ENCODE measurements at places on chromosomes 16 and 17. TPM values are rescaled to one million over a fixed set of nuclear protein-coding genes. Genes with fewer than 3 reads are reported as not detected.

DNA sequence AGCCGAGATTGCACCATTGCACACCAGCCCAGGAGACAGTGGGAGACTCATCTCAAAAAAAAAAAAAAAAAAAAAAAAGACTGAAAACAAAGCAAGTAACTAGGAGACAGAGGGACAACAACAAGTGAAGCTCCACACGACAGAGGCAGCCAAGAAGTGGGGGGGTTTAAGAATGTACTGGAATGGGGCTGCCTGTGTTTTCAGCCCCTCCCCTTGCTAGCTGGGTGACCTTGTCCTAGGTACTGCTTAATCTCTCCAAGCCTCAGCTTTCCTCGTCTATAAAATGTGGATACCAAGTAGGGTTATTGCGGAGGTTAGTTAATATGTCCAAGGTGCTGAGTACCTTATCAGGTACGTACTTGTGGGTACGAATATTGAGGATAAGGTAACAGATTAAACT lies 163.8 kb upstream of the CACNG5 start:
- no peaks in the 10 kb centered on the region for H3K27me3 ChIP-seq
- no peaks in the 10 kb centered on the region for H3K36me3 ChIP-seq
- no peak overlapping the region for H3K27ac ChIP-seq
- H3K4me1 ChIP-seq: peaks cover 66% of the 10 kb centered on the region
- no peak overlapping the region for H3K4me3 ChIP-seq

DNA sequence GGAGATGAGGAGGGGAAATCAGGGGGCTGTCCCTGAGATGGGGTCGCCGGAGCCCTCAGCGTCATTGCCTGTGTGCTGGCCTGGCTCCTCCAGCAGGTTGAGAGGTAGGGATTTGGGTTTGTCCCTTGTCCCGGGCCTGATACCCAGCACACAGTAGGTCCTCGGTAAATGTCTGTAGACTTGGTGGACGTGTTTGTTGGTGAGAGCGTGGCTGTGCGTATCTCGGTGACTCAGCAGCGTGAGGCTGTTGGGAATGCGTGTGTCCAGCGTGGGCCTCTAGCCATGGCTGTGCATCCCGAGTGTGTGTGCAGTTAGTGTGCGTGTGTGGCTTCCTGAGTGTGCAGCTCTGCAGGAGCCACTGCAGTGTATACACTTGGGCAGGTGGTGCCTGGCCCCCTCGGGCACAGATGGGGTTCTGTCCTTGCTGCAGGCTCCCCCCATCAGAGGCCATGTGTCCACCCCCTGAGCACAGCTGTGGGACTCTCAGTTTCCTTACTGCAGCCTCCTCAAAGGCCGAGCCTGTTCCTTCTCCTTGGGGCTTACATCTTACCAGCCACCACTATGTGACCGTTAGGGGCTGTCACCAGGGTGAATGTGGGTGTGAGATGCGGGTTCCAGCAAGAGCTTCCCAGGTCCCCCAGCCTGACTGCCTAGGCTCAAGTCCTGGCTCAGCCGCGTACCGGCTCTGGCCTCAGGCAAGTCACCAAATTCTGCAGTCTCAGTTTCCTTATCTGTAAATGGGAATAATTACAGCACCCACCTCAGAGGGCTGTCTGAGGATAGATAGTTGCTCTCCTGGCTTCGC lies 5.7 kb downstream of the NECAB2 start:
- H3K4me3 ChIP-seq: no peak overlapping the region
- DNase-seq: peak; percentile 22
- H3K27ac ChIP-seq: no peak overlapping the region
- no peaks in the 10 kb centered on the region for H3K27me3 ChIP-seq

The HSD17B1 gene
- 0.29 TPM for total RNA-seq

DNA sequence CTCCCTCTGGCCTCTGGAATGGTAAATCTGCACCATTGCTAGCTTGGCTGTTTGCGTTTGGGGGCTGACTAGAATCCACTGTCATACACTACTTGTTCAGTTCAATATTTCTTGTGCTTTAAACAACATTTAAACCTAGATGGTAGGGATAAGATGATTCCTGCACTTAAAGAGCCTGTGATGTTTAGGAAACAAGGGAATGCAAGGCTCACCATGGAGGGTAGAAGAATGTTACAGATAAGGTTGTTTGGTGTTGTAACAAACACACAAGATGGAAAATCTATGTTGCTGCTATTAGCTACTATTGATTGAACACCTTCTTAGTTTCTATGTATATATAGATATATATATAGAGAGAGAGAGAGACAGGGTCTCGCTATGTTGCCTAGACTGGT lies 31.4 kb downstream of the YPEL2 start:
- H3K4me1 ChIP-seq: peaks cover 82% of the 10 kb centered on the region
- no peaks in the 10 kb centered on the region for H3K27me3 ChIP-seq
- H3K4me3 ChIP-seq: peak overlapping the region; percentile 37
- no peak for DNase-seq
- H3K36me3 ChIP-seq: no peaks in the 10 kb centered on the region

The CCL17 gene
- 18.9 TPM for total RNA-seq

DNA sequence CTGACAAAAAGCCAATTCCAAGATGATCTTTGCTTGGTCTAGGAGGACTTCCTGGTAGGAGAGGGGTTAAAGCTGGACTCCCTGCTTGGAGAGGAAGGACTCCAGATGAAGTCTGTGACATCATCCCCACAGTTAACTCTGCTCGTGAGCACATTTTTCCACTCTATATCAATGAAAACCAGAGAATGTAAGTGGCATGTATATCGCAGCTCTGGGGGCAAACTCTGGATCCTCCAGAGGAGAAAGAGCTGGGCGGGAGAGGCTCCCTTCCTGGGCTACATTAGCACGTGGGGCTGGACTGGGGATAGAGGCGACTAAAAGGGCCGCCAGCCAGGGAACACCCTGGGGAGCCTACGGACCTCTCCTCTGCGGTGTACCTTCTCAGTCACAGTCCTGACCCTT lies 34.1 kb downstream of the HIC1 start:
- H3K36me3 ChIP-seq: no peaks in the 10 kb centered on the region
- H3K27me3 ChIP-seq: no peaks in the 10 kb centered on the region
- peak overlapping the region; percentile 47 for H3K27ac ChIP-seq
- peak overlapping the region; percentile 85 for H3K4me3 ChIP-seq
- H3K4me1 ChIP-seq: peaks cover 39% of the 10 kb centered on the region
- no peak for DNase-seq

The PPL gene
- total RNA-seq: not detected

- no peak overlapping the region for H3K4me3 ChIP-seq
- no peak for DNase-seq
- H3K27me3 ChIP-seq: peaks cover 12% of the 10 kb centered on the region
- no peak overlapping the region for H3K27ac ChIP-seq
- H3K36me3 ChIP-seq: no peaks in the 10 kb centered on the region
- H3K4me1 ChIP-seq: peaks cover 20% of the 10 kb centered on the region
Measured at GRCh38 chr17:49875685-49876084, 27.8 kb upstream of the TAC4 start.

GRCh38 chr17:7240375-7240774 lies 1.1 kb upstream of the PHF23 start:
- no peaks in the 10 kb centered on the region for H3K27me3 ChIP-seq
- DNase-seq: no peak
- peaks cover 35% of the 10 kb centered on the region for H3K4me1 ChIP-seq
- H3K36me3 ChIP-seq: peaks cover 26% of the 10 kb centered on the region

DNA sequence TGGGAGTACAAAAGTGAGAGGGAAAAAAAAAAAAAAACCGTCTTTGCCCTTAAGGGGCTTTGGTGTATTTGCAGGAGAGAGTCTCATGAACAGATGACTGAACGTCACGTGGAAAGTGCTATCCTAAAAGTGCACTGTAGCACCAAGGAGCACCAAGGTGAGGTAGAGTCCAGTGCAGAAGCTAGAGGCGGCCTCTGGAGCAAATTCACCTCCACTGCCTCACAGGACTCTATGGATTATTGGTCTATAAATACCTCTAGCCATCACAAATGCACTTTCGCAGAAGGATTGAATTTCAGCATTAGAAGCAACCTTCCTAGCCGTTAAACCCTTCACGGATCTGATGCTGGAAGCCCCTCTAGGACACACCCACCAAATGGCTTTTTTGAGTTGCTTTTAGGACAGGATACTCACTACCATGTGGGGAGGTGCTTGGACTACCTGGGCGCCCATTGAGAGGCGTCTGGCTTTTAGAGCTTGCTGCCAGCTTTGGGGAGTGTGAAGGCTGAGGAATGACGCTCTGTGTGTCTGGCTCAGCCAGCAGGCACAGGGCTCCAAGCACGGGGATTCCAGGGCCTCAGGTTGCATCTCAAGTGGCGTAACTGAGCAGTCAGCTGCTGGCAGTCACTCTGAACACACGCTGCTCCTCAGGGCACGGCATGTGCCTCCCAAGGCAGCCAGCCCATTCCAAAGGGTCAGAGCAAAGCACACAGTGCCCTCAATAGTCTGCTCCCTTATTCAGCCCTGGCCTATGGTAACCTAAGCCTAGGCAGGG lies 52.7 kb downstream of the CDRT4 start:
- no peaks in the 10 kb centered on the region for H3K36me3 ChIP-seq
- H3K4me3 ChIP-seq: no peak overlapping the region
- no peaks in the 10 kb centered on the region for H3K27me3 ChIP-seq
- no peaks in the 10 kb centered on the region for H3K4me1 ChIP-seq
- DNase-seq: no peak
- H3K27ac ChIP-seq: no peak overlapping the region

DNA sequence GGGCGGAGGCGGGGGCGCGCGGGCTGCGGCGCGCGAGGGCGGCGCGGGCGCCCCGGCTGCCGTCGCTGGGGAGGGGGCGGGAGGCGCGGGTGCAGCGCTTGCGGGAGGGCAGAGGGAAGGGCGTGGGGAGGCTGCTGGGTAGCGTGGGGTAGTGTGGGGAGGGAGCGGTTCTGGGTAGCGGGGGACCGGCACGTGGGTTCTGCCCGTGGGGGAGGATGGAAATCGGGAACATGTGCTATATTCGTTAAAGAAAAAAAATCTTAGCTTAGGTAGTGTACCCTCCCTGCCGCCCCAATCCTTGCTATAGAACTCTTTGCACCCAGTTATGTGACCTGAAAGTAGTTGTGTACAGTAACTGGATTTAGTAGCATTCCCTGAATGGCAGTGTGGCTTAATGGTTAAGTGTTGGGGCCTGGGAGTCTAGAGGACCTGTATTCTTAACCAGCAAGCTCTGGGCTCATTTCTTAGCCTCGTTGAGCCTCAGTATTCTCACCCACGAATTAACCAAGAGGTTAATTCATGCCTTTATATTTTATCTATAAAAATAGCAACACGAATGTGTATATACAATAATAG lies 646 bp downstream of the RABEP1 start:
- peak overlapping the region; percentile 83 for H3K4me3 ChIP-seq
- H3K4me1 ChIP-seq: peaks cover 38% of the 10 kb centered on the region
- peak; percentile 1 for DNase-seq
- H3K27ac ChIP-seq: peak overlapping the region; percentile 53
- H3K27me3 ChIP-seq: no peaks in the 10 kb centered on the region

The CENPT gene
- total RNA-seq: 56.5 TPM

DNA sequence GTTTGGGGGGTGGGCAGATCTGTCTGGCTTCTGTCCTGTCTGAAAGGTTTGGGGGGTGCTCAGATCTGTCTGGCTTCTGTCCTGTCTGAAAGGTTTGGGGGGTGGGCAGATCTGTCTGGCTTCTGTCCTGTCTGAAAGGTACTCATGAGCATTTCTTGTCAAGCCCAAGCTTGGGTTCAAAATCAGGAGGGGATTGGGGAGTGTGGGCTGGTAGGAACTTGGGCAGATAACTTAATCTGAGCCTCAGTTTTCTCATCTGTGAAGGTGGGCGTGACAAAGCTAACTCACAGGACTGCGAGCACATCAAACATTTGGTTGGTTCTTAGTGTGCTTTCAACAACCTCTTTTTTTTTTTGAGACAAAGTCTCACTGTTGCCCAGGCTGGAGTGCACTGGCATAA lies 35.2 kb downstream of the HAPSTR1 start:
- no peak for DNase-seq
- no peaks in the 10 kb centered on the region for H3K27me3 ChIP-seq
- no peak overlapping the region for H3K4me3 ChIP-seq
- no peak overlapping the region for H3K27ac ChIP-seq
- H3K36me3 ChIP-seq: peaks cover 9% of the 10 kb centered on the region

DNA sequence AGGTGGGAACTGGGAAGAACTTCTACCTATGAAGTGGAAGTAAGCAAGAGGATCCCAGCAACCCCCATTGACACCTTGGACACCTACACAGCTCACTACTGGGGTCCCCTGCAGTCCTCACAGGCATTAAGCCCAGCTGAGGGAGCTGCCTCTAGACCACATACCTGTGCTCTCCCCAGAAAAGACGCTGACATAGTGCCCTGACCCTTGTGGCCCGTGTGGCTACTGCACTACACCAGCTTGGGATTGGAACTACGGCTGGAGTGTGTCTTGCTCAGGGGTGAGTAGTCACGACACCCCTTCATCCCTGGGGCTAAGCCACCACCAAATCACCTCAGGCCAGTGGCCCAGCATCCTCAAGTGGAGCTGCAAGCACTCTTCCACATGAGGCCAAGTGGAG lies 54.2 kb upstream of the NSRP1 start:
- no peak for DNase-seq
- no peaks in the 10 kb centered on the region for H3K36me3 ChIP-seq
- no peak overlapping the region for H3K27ac ChIP-seq
- no peaks in the 10 kb centered on the region for H3K4me1 ChIP-seq
- no peak overlapping the region for H3K4me3 ChIP-seq

The OR1A1 gene
- not detected for total RNA-seq

The FAM20A gene
- not detected for total RNA-seq

The WFIKKN1 gene
- 0.22 TPM for total RNA-seq

The KRTAP4-4 gene
- total RNA-seq: not detected

DNA sequence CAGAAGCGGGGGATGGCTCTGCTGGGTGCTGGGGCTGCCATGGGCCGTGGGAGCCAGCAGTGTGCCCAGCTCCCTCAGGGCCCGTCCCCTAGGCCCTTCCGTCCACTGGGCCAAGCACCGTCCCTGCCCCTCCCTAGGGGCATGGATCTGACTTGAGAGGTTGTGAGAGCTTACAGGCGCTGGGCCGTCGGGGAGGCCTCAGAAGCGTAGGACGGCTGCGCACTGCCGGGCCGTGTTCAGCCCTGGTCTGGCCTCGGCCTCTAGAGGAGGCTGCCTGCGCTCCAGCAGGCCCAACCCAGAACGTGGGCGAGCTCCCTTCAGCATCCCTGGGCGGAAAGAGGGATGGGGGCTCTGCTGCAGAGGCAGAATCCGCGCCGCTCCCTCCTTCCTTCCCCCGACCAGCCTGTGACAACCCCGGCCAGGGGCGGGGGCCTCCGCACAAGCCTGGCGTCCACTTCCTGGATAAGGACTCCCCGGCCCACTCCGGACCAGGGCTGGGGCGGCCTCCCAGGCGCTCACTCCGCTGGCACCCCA lies 685 bp upstream of the MPG start:
- H3K4me1 ChIP-seq: peaks cover 25% of the 10 kb centered on the region
- DNase-seq: peak; percentile 6
- peak overlapping the region; percentile 65 for H3K27ac ChIP-seq

DNA sequence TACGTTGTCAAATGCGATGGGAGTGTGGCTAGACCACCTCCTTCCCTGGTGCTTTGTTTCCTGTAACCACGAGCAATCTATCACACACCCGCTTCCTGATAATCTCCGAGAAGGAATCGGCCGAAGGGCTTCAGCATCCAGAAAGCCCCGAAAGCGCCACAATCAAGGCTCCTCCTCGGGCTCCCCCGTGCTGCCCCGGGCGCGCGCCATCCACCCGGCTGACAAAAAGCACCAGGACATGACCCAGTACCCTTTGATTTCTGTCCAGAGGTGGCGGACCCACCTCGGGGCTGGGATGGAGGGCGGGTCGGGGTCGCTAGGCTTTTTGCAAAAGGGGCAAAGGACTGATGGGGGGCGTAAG lies 743 bp upstream of the ARMC7 start:
- H3K4me3 ChIP-seq: peak overlapping the region; percentile 93
- H3K27me3 ChIP-seq: no peaks in the 10 kb centered on the region
- DNase-seq: no peak

- H3K4me1 ChIP-seq: no peaks in the 10 kb centered on the region
- H3K27me3 ChIP-seq: no peaks in the 10 kb centered on the region
- no peak overlapping the region for H3K4me3 ChIP-seq
- H3K27ac ChIP-seq: no peak overlapping the region
- no peak for DNase-seq
Measured at GRCh38 chr17:57756951-57757350, 11.9 kb upstream of the CCDC182 start.

The IKZF3 gene
- 126 TPM for total RNA-seq
